ENCODE measurements at places on chromosomes 4 and X. TPM values are rescaled to one million over a fixed set of nuclear protein-coding genes. Genes with fewer than 3 reads are reported as not detected.

Gene SLC2A9
- total RNA-seq = 19.6 TPM

Gene PDGFC
- 6.6 TPM for total RNA-seq

Gene SNCA
- 1.1 TPM for total RNA-seq

Gene WDFY3
- total RNA-seq = 25.9 TPM

DNA sequence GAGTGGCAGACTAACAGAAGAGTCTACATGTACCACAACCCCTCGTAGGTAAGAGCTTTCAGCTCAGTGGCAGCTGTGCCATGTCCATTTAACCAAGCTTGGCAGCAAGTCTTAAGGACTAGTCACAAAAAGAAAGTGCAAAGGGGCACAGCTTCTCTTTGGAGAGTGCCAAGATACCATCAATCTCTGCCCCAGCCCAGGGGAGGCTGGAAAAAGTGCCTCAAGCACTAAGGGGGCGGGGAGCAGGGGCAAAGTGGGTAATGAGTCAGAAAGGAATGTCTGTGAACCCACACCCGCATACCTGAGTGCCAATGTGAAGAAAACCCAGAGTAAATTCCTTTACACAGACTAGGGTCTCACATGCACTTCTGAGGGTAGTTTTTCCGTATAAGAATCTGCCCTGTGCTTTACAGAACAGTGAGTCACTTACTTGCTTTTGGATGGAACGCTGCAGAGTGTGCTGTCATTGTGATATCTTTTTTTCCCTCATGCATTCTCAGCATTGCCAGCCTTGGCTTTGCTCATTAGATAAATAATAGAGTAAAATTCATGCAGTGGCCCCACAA, 219.8 kb downstream of the ZNF674 start:
- DNase-seq = no peak

GRCh38 chrX:19794690-19795089, 92.7 kb downstream of the SH3KBP1 start:
- DNase-seq = no peak

Gene RAB33A
- total RNA-seq = 0.81 TPM

Gene HTRA3
- total RNA-seq = 1.2 TPM

GRCh38 chr4:57710053-57710452, 599.9 kb upstream of the IGFBP7 start:
- no peak for DNase-seq

DNA sequence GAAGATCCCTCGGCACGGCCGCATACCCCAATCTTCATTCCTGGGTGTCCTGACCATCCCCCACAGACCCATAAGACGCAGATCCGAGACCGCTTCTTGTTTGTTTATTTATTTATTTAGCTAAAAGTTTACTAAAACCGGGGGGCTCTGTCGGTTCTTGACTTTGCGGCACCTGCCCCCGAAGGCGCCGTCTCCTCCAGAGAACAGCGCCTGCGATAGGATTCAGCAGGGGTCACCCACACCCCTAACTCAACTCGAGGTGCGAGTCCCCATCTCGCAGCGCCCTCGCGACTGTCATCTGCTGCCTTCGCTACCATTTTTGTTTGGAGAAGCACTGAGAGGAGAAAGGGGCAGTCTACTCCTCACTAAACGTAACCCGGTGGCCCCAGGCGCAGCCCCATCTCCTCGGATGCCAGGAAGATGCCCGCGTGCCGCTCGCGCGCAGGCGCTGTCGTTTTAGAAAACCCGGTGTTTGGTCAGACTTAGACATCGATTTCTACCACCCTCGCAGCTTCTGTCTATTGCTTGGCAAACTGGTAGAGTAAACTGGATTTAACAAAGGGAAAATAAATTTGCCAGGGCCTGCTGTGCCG, 18.9 kb upstream of the GPR101 start:
- no peak for DNase-seq

DNA sequence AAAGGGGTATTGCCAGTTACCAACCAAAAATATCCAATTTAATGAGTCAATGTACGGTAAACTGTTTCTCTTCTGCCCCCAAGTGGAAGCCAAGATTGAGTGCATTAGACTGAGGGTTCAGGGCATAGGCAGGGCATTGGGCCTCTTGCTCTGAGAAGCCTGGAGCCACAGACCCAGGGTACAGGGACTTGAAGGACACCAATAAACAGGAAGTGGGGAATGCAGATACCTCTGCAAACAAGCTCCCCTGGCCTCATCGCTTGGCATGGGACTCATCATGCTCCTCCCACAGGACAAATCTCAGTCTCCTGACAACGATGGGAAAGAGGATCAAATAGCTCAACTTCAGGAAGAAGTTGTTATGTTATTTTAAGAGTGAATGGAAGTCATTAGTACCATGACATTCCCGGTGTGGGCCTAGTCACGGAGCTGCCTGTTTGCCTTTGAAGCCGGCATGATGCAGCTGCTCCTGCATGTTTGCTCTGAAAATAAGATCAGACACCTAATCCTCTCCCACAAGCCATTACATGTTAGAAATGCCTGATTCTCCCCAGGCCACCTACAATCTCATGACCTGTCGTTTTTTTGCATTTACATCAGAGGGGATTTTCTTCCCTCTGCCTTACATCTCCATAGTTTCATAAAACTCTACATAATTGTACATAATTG, 224.2 kb downstream of the RCHY1 start:
- no peak for DNase-seq

GRCh38 chr4:146437778-146438177, 84.0 kb downstream of the SLC10A7 start:
- DNase-seq = no peak

Gene OCRL
- total RNA-seq = 11.4 TPM

DNA sequence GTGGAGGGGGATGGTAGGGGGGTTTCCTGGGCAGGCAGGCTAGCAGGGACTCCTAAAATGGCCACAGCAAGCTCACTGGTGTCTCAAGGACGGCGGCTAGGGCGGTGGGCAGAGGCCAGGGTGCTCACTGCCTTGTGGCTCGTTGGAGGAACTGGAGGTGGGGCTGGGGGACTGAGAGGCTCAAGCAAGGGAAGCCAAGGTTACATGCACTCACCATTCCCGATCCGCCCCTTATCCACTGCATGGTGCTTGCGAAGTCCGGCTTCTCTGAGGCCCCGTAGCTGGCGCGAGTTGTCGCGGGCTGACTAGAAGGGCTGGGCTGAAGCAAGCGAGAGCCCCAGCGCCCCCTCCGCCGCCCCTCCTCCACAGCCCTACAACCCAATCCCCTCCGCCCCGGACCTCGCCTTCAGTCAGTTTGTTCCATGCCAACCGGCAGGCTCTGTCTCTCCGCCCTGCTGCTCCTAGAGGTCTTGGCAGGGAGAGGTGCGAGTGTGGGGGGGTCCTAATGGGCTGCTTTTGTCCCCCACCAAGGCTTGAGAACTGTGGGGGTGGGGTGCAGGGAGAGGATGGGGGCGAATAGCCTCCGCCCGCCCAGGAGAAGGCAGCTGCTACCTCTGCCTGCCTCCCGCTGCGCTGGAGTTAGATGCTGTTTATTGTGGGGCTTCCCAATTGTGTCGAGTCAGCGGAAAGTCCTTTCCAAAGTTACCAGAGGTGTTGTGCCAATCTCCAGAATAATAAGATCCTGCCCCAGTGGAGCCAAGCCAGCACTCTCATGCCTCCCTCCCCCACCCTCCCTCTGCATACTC, at the start of gene ARHGEF9:
ARHGEF9 (minus strand) TSS at position 313 of the 806 bp plus-strand sequence; CDS start at position 244, 69 bp downstream.
- DNase-seq = peak; percentile 28

DNA sequence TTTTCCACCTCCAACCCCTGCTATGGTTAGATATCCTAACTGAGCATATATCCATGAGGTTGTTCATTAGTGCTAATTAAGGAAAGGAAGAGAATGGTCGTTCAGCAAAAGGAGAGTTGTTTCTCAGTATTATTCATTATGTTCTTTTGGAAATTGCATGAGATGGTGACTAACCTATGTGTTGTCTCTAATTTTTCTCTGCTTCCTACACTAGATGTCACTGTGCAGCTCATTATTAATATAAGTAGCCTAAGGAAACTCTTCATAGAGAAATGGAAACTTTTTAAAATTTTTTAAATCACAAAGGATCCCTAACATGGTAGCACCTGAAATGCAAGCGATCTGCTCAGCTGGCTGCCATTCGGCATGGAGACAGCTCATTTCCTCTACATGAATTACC, 67.7 kb upstream of the FAM9A start:
- DNase-seq = no peak

GRCh38 chr4:34731070-34731469, 1513.2 kb downstream of the ARAP2 start:
- no peak for DNase-seq

Gene BRCC3
- total RNA-seq = 10.1 TPM

DNA sequence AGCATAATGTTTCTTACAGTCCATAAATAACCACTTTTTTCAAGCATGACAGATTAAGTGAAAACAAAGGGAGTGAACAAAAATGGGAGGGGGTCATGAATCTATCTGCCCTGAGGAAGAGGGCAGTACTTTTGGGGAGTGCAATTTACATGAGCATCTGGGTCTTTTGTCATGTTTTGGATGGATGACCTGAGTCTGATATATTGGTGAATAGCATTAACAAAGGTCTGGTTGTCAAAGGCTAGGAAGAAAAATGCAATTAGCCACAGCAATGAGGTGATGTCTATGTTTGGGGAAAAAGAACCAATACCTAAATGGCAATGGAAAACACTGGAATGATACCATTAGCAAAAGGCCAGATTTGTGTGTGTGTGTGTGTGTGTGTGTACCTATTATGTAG, 15.1 kb upstream of the MAD2L1 start:
- DNase-seq = no peak

- no peak for DNase-seq
These were observed 184.7 kb downstream of the TMA16 start for GRCh38 chr4:163679189-163679588.

GRCh38 chr4:79576429-79576753, 168.4 kb upstream of the GK2 start:
- no peak for DNase-seq

- no peak for DNase-seq
These were observed 4.9 kb downstream of the OPHN1 start for GRCh38 chrX:68428431-68428830.

DNA sequence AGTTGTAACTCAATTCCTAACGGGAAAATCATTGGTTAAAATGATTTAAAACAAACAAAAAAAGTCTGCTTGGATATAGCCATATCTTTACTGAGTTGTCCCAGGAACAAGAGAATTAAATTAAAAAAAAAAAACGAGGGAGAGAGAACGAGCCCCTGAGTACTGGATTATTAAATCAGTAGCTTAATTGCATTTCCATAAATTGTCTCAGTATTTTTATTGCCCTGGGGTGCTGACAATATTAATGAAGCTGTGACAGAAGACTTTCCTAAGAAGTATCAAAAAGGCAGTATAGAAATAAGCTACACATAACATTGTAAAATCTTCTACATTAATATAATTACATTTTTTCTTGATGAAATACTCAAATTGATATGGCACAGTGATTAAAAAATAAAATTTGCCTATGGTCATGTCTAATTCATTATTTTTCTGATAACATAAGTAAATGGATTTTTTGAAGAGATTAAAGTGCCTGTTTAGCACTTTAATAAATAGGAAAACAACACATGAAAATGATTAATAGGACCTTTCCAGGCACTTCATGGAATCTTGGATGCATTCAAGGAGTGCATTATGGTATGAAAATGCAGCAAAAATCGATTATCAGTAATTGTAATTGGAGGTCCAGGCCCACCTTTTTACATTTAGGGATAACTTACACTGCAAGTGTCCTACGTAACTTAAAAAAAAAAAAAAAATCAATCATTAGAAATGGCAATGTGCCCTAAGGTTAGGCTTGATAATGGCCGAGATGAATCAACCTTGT, 2233.4 kb downstream of the ARAP2 start:
- no peak for DNase-seq

DNA sequence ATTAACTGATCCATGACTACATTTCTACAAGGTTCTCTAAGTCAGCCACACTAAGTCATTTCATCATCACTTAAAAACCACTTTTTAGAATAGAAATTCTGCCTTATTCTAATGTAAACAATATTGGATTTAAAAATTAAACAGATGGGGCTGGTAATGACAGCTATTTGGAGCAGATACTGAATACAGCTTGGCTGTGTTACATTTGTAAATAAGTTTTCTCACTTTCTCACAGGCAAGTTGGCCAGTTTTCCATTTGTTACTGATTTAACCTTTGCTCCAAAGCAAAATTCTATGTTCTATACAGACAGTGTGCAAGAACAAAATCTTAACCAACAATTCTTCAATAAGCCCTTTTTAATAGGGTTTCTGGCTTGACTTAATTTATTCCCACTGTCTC, 370.7 kb downstream of the GRIA2 start:
- no peak for DNase-seq

Gene CPEB2
- total RNA-seq = 12.5 TPM

GRCh38 chr4:16598597-16599206, 299.7 kb downstream of the LDB2 start:
- no peak for DNase-seq

DNA sequence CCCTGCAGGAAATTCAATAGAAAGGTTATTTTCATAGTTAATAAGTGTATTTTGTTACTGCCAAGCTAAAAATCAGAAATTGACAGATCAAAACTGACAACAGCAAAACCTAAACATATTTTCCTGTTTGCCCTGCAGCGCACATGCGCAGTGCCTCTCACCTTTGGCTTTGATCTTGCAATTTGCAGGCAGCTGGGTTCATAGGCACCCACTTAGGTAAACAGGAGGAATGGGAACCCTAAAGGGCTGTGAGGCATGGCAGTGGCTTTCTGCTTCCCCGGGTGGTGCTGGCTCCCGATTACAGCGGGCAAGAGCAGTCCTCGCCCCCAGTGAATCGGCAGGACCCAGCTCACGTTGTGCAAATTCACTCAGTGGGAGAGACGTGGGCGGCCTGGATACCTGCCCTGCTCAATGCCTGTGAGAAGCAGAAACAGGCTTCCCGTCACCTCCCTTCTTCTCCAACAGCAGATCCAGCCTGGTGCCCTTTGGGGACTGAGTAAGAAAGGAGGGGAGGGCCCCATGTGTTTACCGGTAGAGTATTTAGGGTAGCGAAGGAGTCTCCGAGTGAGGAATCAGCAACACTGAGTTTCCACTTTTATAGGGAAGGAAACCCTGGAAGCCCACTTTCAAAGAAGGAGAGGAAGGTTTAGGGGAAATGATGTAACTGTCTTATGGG, 25.7 kb downstream of the CCKAR start:
- no peak for DNase-seq

Gene MAOB
- 101 TPM for total RNA-seq

Gene CCKAR
- not detected for total RNA-seq

DNA sequence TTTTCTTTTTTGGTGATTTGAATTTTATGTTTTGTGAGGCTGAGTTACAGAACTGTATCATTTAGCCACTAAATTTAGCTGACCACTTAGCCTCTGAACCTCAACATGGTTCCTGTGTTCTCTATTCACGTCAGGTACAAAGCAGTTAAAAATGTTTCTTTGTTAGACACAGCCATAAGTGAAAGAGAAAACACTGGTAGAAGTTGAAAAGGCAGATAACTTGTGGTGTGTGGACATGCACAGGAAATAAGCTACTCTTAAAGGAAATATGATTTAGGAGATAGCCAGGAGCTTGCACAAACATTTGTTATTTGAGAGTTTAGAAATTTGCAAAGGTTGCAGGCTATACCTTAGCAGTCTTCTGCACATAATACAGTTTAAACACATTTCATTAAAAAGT, 171.0 kb upstream of the RPS6KA3 start:
- no peak for DNase-seq

GRCh38 chr4:128854433-128854832, 44.9 kb downstream of the JADE1 start:
- DNase-seq = no peak

- no peak for DNase-seq
These were observed 349.5 kb upstream of the HAND2 start for GRCh38 chr4:173879509-173879908.

Gene DRP2
- total RNA-seq = not detected

Gene RBM46
- total RNA-seq = not detected

- no peak for DNase-seq
These were observed 34.5 kb upstream of the SLC4A4 start for GRCh38 chr4:71304289-71304850.
